ENCODE measurements at places on chromosomes 6 and 20.
A peak's percentile ranks its signal among the peaks of the same experiment; 100 is the strongest.

GRCh38 chr20:51159303-51159702 lies 136.4 kb upstream of the KCNG1 start:
- DNase-seq = no peak

- DNase-seq = peak; percentile 41
Measured at GRCh38 chr6:158475344-158476302, 84.3 kb upstream of the TMEM181 start.

GRCh38 chr6:55669028-55669427 lies 90.0 kb upstream of the HMGCLL1 start:
- DNase-seq = no peak

- no peak for DNase-seq
Measured at GRCh38 chr20:48431653-48432493, 395.9 kb downstream of the PREX1 start.

DNA sequence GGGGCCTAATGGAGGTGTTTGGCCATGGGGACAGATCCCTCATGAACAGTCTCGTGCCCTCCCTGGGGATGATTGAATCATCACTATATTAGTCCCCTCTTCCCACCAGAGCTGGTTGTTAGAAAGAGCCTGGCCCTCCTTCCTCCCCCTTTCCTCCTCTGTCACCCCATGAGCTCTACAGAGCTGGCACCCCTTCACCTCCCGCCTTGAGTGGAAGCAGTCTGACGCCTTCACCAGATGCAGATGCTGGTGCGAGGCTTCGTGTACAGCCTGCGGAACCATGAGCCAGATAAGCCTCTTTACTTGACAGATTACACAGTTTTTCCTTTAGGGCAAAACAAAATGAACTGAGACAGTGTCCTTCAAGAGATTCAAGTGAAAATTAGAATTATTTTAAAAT lies 74.4 kb upstream of the RIPOR2 start:
- no peak for DNase-seq

- DNase-seq = no peak
Measured at GRCh38 chr6:19034986-19035385, 647.8 kb downstream of the RNF144B start.

- peak; percentile 59 for DNase-seq
Measured at GRCh38 chr6:2103765-2104523, 141.5 kb downstream of the GMDS start.

DNA sequence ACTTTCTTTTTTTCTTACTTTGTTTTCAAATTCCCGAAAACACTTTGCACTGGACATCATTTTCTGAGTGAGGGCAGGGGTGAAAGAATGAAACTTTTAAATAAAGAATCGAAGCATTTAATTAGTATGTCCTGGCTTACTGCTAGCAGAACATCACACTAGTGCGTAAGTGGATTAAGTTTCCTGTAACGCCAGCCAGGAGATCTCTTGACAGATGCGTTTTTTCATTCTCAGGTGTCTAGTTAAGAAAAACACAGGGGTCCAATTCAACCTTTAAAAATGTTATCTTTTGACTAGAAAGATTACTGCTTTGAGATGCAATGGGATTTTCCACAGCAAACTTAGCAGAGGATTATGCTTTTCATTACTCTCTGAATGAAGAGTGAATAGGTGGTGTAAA lies 858.8 kb upstream of the EPHA7 start:
- no peak for DNase-seq

DNA sequence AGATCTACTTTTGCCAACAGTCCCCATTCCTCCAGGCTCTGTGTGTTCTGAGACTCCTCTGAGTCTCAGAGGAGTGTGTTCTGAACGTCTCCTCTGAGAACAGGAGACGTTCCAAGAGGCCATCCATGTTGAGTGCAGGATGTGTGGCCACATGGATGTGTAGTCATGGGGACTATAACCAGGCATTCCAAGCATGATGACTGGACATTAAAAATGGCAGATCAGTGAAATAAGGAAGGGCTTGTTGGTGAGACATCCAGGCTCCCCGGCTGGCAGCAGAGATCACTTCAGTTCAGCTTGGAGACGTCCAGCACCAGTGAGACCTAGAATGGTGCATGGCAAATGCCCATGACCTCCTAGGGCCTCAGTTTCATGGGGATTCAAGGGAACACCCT lies 34.3 kb upstream of the POU5F1 start:
- no peak for DNase-seq
